ENCODE measurements at places on chromosomes 16 and 17.

GRCh38 chr16:68074850-68075555 is 10.2 kb upstream of the NFATC3 start:
- DNase-seq = no peak

- peak; percentile 64 for DNase-seq
Measured at GRCh38 chr16:10652730-10653590, 41.8 kb downstream of the TEKT5 start.

DNA sequence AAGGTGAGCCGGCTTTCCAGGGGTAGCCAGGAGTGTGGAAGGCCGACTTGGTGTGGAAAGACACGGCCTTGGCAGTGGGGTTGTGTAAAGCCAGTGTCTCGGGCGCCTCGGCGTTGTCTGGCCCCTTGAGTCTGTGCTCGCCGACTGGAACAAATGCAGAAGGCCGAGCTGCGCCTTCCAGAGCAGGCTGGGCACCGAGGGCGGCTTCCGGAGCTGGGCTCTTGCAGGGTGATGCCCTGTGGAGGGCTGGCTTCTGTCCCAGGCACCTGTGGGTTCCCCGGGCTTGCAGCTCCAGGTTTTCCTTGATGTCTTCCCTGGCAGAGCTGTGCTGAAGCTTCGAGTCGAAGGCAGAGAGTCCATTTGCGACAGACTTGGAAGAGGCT is 8.0 kb downstream of the ZNF750 start:
- no peak for DNase-seq

DNA sequence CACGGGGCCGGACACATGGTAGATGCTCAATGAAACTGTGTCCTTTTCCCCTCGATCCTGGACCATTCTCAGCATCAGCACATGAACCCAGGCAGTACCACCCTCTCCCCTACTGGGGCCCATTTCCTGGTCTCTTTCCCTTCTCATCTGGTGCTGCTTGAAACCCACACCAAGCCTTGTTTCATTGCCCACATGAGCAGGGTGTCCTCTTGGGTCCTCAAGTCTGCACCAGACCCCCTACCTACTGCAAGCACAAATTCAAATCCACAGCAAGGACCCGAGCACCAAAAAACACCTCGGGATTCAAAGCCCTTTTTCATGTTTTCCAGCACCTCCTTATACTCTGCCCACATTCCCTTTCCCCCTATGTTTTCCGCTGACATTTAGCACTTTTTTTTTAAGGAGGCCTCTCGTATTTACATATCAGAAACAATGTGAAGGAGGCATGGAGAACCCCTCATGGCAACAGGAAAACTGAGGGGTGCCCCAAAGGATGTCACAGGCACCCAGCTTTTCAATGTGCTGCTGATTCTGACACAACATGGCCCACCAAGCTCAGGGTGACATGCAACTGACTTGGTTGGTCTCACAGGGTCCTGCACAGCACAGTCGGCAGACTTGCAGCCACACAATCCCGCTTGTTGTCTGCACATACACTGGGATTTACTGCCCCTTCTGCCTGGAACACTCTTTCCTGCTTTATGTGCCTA is 4.6 kb upstream of the CCL1 start:
- DNase-seq = no peak

DNA sequence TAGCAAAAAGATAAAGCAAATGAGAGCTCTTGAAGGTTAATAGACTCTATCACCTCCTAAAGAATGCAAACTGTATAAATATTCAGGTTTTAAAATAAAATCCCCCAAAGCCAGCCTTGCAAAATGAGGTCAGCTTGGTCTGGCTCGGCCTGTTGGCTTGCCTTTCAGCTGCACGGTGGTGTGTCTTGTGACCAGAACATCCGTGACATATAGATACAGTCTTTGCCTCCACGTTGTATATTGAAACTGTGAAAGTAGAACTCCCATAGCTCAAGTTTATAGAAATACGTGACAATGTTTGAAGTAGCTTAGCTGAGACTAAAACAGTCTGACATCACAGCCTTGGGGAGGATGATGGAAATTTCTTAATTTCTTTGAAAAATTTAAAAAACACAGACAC is 236.6 kb upstream of the MYOCD start:
- no peak for DNase-seq

DNA sequence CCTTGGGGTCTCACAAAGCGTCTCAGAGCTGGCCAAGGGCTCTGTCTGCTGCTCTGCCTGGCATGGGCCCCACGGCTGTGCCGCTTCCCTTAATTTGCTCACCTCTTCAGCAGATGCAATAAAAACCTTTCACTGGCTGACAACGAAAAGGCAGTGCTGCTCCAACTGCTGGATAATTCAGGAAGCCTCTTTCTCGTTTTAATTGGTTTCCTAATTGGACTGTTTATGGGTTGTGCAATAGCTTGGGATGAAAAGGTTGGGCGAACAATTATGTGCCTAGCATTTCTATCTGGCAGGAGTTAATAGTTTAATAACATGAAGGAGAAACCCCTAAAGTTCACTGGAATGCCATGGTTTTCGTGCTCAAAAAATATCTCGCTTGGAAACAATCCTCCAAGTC is 234.1 kb upstream of the IRX5 start:
- DNase-seq = no peak

DNA sequence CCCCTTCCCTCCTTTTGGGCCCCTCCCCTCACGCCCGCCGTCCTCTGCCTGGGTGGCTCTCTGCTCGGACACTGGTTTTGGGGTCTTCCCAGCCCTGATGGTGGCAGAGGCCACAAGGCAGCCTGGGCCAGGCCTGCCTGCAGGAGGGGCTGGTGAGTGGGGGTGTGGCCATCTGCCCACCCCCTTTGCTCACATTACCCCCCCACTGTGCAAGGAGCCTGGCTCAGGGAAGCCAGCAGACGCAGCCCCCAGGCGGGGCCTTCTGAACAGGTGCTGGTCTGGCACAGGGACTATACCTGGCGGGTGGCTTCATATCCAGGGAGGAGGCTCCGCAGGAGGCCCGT is 10.7 kb upstream of the ZFPM1 start:
- DNase-seq = no peak

DNA sequence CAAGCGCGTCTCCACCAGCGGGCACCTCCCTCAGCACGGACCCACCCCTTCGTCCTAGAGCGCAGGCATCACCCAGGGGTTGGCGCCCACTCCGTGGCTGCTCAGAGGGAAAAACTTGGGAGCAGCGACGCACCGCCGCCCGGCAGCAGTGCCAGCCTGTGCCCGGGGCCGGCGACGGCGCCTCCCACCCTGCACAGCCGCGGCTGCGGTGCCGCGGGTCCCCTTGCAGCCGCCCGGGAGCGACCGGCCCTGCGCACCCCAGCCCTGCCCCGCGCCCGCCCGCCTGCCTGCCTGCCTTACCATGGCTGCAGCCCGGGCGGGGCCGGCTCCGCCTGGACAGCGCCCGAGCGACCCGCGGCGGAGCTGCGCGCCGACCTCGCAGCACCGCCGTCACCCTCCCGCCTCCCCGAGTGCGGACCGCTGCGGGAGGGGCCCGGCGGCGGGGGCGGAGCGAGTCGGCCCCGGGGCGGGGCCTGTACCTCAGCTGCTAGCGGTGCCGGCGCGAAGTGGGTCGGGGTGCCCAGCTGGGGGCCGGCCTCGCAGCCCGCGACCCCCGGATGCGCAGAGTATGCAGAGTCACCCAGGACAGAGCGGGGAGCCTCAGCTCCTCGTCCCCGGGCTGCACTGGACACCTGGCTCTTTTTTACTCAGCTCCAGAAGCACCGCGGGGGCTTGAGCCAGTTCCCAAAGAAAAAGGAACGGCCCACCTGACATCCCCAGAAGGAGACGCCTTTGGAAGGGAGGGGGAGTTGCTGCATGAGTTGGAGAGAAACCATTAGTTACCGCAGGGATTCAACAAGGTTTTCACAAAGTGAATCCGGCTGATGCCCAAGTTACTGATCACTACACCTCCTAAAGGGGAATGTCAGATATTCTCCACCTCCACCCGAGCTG is 17.5 kb upstream of the MTMR4 start:
- peak; percentile 2 for DNase-seq

GRCh38 chr16:49330562-49331201 is 42.9 kb upstream of the C16orf78 start:
- DNase-seq = no peak

DNA sequence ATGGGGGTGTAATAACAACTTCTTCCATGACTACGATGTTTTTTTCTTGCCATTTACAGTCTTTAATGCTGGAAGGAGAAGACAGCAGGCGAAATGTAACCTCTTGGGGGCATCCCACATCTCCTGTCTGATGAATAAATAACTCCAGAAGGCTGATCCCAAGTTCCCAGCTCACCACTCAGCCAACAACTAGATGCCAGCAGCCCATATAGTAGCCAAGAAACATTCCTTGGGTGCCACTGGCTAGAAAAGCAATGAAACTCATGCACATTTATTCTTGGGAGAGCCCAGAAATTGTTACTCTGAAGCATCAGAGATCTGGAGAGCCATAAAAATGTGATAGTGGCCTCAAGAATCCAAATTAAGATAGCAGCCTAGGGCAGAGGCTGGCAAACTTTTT is 22.7 kb upstream of the TMEM101 start:
- DNase-seq = no peak

- no peak for DNase-seq
Measured at GRCh38 chr16:76913046-76913445, 277.9 kb upstream of the MON1B start.

GRCh38 chr16:59385959-59386358 is 651.8 kb upstream of the GOT2 start:
- no peak for DNase-seq

DNA sequence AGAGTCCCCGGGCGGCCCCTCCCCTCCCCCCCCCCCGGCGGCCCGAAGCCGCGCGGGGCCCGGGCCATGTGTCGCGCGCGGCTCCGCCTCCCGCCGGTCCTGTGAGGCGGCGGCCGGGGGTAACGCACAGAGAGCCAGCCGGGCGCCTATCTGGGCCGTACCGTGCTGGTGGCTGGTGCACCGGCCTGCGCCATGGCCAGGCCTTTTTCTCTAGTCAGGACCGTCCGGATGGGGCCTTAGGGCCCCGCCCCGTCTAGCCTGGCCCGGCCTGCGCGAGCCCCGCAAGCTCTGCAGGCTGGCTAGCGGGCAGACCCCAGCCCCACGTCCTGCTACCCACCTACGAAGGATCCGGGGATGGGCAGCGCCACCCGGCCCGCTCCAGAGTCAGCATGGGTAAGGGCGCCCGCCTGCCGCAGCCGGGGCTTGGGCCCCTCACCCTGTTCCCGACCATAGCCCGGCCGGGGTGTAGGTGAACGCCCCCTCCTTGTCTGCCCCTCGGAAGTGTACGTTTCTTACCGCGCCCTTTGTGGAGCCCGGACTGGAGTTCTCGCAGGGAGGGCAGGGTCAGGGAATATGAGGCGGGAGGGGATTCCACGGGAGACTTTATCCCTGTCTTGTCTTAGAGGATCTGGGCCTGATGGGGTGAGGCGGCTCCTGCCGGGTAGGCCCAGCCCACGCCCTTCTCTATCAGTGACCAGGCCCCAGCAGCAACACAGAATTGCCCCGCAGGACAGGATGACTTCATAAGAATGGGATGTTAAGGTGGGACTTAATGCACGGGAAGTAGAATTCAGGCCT is at the start of gene CENPT:
CENPT (minus strand) TSS at position 630 of the 798 bp plus-strand sequence. CDS start 13,834 bp downstream, outside the sequence.
- DNase-seq = no peak

DNA sequence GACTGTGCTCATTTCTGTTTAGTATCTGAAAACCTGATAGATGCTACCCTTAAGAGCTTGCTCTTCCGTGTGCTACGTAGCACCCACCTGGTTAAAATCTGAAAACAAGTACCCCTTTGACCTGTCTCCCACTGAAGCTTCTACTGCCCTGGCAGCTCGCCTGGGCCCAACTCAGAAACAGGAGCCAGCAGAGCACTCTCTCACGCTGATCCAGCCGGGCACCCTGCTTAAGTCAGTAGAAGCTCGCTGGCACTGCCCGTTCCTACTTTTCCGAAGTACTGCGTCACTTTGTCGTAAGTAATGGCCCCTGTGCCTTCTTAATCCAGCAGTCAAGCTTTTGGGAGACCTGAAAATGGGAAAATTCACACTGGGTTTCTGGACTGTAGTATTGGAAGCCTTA is 18.9 kb downstream of the NTAN1 start:
- DNase-seq = no peak

- DNase-seq = no peak
Measured at GRCh38 chr16:30481381-30481780, 8.8 kb downstream of the ITGAL start.

- DNase-seq = no peak
Measured at GRCh38 chr16:48622456-48623303, 12.7 kb upstream of the N4BP1 start.

DNA sequence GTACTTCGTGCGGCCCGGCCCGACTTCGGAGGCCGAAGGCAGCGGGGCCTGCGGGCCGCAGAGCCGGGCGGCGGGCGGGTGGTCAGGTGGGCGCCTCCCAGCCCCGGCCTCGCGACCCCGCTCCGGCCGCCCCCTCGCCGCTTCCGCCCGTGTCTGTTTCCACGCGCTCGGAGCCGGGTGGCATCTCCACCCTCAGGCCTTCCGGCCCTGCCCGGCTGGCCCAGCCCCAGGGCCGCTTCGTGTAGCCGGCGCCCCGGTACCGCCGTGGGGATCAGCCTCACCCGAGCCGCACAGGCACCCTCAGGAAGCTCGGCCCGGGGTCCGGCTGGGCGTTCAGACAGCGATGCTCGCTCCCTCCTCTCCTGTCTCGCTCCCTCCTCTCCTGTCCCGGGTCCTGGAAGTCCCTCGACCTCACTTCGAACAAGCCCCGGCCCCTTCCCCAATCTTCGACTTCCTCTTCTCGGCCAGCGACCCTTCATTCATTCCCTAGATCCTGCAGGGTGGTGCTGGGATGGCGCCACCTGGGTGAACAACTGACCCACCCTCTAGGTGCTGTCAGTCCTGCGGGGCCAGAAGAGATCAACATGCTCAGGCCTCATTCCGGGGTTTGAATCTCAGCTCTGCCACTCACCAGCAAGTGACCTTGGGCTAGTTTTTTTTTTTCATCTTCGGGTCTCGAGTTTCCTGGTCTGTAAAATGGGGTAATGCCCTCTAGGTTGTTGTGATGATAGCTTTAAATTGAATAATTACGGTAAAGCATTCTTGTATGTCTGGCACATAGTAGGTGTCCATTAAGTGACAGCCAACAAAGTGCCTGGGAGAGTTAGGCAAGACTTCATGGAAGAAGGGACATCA is 610 bp downstream of the VPS4A start:
- no peak for DNase-seq

DNA sequence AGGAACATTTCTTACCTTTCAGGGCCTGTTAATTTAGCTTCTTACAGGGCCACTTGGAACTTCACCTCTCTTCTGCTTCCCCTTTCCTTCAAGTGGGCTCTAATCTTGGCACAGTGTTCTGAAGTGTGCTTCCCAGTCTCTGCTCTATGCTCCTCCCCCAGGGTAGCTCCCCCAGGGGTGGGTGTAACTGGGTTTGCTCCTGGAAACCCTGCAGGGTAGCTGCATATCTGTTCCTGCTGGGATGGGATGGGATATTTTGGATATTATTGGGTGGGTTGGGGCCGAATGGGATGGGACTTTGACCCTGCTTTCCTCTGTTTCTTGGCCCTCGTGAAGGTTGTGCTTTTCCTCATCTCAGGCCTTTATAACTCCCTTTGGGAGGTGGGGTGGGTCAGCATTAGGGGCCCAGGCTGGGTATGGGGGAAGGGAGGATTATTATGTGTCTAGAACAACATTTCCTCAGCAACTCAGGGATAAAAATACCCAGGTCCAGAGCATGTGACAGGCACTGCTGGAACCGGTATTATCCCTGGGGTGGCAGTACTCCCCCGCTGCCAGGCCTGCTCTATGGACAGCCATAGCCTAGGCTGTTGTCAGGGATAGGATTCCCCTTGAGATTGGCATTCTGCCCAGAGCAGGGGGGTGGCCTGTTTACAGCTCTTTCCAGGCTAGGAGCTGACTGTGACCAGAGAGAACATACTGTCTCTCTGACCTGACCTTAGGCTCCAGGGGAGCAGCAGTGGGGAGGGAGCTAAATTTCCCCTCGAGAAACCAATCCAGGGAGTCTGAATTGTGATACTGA is 5.0 kb downstream of the NFE2L1 start:
- peak; percentile 37 for DNase-seq

Data from DMS79 (cell line).